ENCODE measurements at places on chromosomes 13 and 19.
A peak's percentile ranks its signal among the peaks of the same experiment; 100 is the strongest.

DNA sequence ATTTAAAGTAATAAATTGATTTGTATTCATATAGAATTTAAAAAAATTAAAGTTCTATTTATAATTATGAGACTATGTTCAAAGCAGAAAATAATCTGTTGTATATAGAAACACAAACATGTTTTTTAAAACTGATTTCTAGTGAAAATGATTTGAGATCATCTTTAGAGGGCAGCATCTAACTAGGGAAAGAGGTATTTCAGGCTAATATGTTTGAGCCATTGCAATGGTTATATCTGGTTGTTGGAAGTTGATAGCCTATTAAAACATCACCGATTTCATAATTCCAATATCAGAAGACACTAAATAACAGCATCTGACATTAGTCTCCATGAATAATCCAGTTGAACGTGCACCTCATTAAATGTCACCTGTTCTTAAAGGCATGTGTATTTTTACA, 79.8 kb upstream of the SLITRK6 start:
- DNase-seq = no peak

DNA sequence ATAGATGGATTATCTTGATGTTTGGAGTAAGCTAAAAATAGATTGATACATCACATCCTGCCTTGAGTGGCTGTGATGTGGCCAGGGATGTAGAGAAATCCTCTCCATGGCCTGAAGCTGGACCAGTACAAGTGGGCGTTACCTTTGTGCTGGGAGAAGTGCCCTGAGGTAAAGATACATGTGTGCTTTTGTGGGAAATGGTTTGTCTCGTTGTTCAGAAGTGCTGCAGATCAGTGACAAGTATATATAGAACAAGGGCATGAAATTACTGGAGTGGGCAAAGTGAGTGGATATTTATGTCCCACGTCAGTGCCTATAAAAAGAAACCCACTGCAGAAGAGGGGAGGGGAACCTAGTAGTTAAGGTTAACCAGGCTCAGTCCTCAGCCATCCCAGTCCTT, 12.2 kb upstream of the ZNF304 start:
- no peak for DNase-seq

GRCh38 chr19:20005741-20006140, 33.6 kb downstream of the ZNF682 start:
- no peak for DNase-seq

DNA sequence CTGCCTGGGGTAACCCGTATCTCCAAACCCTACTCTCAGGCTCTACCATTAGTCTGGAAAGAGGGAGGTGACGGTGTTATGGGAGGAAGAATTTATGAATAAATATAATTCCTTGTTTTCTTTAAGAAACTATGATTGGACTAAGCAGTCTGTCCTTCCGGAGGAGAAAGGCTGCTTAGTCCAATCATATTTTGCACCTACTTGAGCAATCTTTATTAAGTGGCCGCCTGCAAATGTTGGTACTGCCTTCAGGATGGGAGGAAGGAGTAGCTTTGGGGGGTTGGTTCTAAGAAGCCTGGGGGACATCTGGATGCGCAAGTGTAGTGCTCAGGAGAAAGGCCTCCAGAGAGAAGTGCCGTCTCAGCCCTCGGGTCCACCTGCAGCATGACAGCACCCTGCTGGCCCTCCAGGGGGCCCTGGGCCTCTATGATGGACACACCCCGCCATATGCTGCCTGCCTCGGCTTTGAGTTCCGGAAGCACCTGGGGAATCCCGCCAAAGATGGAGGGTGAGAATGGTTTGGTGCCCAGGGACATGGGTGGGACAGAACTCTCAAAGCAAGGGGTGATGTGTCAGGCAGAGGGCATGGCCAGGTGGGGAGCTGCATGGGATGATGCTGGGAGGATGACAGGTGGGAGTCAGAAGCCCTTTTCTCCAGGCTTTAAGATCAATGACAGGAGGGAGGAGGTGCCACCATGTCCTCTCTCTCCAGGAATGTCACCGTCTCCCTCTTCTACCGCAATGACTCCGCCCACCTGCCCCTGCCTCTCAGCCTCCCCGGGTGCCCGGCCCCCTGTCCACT, 4.1 kb downstream of the ACP4 start:
- no peak for DNase-seq

- DNase-seq = peak; percentile 30
Observed at GRCh38 chr13:102799426-102800144, 666 bp downstream of the BIVM start.

GRCh38 chr13:73259061-73260017, 200.5 kb downstream of the KLF5 start:
- no peak for DNase-seq

DNA sequence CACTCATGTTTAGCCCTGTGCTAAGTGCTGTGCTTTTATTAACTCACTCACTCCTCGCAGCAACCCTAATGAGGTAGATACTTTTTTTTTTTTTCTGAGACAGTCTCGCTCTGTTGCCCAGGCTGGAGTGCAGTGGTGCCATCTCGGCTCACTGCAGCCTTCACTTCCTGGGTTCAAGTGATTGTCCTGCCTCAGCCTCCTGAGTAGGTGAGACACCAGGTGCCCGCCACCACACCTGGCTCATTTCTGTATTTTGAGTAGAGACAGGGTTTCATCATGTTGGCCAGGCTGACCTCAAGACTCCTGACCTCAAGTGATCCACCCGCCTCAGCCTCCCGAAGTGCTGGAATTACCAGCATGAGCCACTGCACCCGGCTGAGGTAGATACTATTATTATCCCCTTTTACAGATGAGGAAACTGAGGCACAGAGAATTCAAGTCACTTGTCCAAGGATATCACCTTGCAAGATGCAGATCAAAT, 2.5 kb downstream of the ITPKC start:
- no peak for DNase-seq

GRCh38 chr19:3359919-3360420, 6.4 kb upstream of the NFIC start:
- no peak for DNase-seq

DNA sequence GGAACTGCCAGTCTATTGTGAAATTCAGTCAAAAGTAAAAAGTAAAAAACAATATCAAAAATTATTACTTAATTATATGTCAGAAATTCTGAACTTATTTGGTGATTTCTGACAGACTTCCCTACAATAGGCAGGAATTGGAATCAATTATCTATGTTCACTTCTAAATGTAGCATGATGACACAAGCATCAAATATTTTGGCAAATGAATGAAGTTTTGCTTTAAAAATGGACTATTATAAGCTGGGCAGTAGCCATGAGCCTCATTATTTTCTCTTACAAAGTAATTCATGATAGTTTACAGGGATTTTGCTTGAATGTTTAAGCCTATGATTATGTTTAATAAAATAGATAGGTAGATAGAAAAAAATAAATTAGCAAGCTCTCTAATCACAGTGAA, 582.6 kb downstream of the SLITRK6 start:
- no peak for DNase-seq

- no peak for DNase-seq
Observed at GRCh38 chr13:112466132-112467058, 90.2 kb downstream of the SPACA7 start.

DNA sequence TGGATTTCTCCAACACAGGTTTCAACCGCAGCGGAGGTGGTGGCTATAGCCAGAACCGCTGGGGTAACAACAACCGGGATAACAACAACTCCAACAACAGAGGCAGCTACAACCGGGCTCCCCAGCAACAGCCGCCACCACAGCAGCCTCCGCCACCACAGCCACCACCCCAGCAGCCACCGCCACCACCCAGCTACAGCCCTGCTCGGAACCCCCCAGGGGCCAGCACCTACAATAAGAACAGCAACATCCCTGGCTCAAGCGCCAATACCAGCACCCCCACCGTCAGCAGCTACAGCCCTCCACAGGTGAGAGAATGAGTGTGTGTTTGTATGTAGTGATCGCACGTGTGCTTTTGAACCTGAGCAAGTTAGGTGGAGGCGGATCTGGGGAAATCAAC, 6.0 kb upstream of the CCDC97 start:
- no peak for DNase-seq
